Upper lobe of left lung (tissue), 6 donors: ENCODE measurements at places on chromosomes 13 and 19. TPM values are rescaled to one million over a fixed set of nuclear protein-coding genes. Genes with fewer than 3 reads are reported as not detected.
A peak's percentile ranks its signal among the peaks of the same experiment; 100 is the strongest.

KL gene
- total RNA-seq: 10.7 TPM

GRCh38 chr13:44934724-44935123 is 54.5 kb downstream of the NUFIP1 start:
- no peak overlapping the region for H3K27ac ChIP-seq
- no peaks in the 10 kb centered on the region for H3K27me3 ChIP-seq
- H3K4me1 ChIP-seq: peaks cover 11% of the 10 kb centered on the region
- no peaks in the 10 kb centered on the region for H3K36me3 ChIP-seq
- no peak overlapping the region for H3K4me3 ChIP-seq

GRCh38 chr19:19296953-19297689 is 23.2 kb downstream of the SUGP1 start:
- H3K27ac ChIP-seq: no peak overlapping the region
- no peak for DNase-seq
- H3K27me3 ChIP-seq: no peaks in the 10 kb centered on the region
- no peak overlapping the region for H3K4me3 ChIP-seq

DNA sequence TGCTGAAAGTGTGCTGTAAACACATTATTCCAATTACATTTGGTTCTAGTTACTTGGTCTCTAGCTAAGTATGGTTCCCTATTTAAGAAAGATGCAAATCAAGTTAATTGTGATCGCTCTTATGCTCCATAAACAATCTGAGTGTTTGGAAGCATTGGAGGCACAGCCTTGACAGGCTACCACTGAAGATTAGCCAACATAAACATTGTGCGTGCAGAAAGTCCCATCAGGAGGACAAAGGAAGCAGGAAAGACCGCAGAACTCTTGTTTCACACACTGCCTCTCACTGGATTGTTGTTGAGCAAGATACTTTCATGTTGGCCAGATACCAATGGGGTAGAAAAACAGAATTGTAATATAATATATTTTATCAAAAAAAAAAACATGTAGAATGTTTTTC is 814.4 kb downstream of the EFNB2 start:
- H3K36me3 ChIP-seq: no peaks in the 10 kb centered on the region
- no peak overlapping the region for H3K27ac ChIP-seq

GRCh38 chr19:15299568-15300409 is 32.5 kb downstream of the BRD4 start:
- H3K36me3 ChIP-seq: peaks cover 4% of the 10 kb centered on the region
- H3K4me1 ChIP-seq: peaks cover 98% of the 10 kb centered on the region
- H3K4me3 ChIP-seq: no peak overlapping the region
- no peak for DNase-seq
- peak overlapping the region; percentile 13 for H3K27ac ChIP-seq

SMIM44 gene
- not detected for total RNA-seq

- H3K4me3 ChIP-seq: no peak overlapping the region
- DNase-seq: no peak
- no peaks in the 10 kb centered on the region for H3K27me3 ChIP-seq
Observed at GRCh38 chr19:56348289-56348877, 33.7 kb upstream of the ZSCAN5A start.
